ENCODE measurements at places on chromosomes 2 and 18. TPM values are rescaled to one million over a fixed set of nuclear protein-coding genes. Genes with fewer than 3 reads are reported as not detected.

The RAB6C gene
- not detected for total RNA-seq

The REG3G gene
- total RNA-seq, result not detected

The NR4A2 gene
- total RNA-seq, result 3.4 TPM

GRCh38 chr2:241187101-241187917, 1.2 kb upstream of the ANO7 start:
- peak; percentile 22 for DNase-seq
